ENCODE measurements at places on chromosomes 11 and 22.

DNA sequence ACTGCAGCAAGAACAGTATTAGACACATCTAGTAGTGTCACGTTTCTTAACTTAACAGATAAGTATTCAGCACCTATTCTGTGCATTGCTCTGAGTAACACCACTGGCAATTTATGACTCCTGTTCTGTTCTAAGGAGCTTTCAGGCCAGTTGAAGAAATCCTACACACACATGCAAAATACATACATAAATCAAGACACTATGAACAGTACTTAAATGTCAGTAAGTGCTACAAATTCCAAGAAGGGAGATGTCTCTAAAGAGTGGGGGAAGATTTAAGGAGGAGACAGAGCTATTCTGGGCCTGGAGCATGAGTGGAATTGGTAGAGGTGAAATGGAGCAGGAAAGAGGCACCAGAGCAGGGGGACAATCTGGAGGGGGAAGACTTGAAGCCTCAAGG lies 46.2 kb upstream of the CLMP start:
- no peak for DNase-seq

GRCh38 chr11:95727620-95728019 lies 62.0 kb downstream of the FAM76B start:
- DNase-seq = no peak

DNA sequence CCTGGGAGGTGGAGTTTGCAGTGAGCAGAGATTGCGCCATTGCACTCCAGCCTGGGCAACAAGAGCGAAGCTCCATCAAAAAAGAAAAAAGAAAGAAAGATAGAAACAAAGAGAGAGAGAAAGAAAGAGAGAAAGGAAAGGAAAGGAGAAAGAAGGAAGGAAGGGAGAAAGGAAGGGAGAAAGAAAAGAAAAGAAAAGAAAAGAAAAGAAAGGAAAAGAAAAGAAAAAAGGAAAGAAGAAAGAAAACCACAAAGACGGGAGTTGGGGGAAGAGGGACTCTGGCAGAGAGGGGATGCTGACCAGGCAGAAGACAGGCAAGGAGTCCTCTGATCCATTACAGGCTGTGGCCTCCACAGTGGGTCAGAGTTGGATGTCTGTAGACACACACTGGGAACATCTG lies 18.8 kb upstream of the SLCO2B1 start:
- no peak for DNase-seq

DNA sequence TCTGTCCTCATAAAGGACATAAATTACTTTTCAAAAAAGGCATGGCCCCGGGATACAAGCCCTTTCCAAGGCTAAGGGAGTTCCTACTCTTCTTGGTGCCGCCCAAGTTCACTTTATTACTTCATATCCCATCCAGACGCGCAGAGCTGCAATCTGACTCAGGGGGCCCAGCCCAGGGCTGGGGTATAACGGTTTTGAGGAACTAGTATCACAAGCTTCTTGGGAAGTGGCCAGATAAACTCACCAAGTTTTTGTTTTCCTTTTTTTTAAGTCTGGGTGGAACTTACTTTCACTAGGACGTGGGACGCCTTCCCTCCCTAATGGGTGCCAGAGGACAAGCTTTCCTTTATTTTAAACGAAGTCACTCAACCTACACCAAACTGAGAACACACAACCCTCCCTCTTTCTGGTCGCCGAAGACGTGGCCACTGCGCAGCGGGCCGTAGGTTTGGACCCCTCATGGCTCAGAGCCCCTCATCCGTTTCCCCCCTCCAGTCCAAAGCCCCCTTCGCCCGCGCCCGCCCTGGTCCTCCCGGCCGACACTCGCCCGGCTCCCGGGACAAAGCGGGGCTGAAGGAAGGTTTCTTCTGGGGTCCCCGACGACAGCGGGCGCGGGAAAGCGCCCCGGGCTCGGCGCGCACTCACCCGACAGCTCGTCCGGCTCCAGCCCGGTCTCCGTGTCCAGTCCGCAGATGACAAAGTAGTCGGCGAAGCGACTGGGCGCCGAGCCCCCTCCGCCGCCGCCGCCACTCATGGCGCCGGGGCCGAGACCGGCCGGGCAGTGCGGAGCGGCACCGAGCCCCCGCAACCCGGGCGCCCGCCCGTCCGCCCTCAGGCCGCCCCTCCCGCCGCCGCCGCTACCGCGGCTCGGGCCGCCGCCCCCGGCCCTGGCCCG lies 587 bp downstream of the DENND5A start:
- DNase-seq = peak; percentile 36

DNA sequence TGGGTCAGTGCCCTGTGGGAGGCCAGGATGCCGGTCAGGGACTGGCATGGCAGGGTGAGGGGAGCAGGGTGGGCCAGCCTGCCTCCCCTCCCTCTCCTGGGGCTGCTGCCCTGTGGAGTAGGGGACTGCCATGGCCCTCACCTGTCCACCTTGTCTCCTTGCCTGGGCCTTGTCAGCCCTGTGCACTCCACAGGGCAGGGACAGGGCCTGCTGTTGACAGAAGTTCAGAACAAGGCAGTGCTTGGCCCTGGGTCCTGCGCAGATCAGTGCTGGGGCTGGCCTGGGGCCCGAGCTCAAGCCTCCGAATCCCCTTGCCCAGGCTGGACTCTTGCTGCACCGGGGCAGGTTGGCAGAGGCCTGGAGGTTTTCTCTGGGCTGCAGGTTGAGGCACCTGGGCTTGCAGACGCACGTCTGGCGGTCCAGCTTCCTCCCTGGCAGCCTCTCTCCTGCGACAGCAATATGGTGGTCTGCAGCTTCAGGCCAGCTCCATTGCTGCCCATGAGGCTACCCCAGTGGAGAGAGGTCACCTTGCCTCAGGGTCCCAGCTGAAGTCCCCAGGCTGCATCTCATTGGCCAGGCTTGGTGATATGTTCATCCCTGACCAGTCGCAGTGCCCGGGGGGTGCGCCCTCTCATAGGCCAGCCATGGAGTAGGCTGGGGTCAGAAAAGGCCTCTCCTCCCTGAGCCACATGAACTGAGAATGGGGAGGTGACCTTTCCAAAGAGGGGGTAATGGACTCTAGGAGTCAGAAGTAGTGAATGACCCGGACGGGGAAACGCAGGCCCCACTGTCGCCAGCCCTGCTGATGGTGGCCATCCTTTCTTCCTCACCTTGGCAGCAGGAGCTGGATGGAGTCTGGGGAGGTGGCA lies 21.5 kb upstream of the CHKA start:
- no peak for DNase-seq

- no peak for DNase-seq
Observed at GRCh38 chr11:3382613-3383285, 3.8 kb upstream of the ZNF195 start.

DNA sequence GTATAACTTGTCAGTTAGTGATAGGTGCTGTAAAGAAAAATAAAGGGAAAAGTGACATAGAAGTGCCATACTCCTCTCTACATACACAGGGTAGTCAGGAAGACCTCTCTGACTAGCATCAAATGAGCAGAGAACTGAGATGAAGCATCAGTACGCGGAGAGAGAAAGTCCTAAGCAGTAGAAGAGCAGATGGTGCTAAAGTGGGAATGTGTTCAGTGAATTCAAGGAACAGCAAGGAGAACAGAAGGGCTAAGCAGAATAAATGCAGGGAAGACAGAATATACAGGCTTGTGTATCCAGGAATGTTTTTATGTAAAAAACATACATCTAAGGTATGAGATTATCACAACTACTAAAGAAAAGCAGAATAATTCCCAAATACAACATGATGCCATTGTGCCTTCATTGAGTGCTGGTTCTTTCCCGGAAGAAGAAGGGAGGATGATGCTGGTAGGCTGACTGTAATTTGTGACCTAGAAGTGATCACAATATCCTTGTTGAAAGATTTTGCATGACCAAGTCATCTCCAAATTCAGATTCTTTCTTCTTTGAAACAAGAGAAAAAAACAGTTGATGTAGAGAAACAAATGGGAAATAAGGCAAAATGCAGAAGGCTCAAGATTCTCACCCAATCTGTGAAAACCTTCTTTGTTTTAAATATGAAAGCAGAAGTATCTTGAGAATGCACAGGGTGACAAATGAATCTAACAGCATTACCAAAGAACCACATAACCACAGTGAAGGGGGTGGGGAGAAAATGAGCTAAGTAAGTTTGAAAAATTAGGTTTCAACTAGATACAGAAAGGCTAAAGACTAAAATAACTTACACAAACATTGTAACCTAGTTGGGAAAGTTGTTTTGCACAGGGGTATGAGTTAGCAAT lies 20.5 kb downstream of the MRE11 start:
- DNase-seq = no peak

GRCh38 chr11:121194731-121195596 lies 93.9 kb downstream of the TECTA start:
- peak; percentile 5 for DNase-seq

DNA sequence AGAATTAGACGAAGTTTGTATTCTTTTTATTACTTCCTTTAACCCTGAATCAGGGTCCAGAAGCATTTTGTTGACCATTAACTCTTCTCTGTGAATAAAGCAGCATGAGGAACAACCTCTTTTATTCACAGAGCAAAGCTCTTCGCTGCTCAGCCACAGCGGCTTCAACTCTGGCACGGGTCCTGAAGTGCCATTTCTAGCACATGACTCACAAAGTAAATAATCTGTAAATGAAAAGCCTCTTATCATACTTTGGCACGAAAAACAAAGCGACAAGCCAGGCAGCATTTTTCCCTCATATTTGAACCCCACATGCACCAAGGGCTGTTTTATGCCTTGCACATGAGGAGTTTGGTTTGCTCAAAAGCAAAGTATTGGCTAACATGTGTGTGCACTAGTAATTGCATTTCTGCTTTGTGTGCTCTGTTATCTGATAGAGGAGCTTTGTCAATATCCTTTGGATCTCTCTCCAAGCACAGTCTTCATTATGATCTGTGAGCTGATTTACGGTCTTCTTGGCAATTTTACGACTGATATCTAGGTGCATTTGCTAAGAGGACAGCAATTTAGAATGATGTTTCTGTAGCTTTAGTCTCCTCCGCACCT lies 33.0 kb upstream of the APOBEC3A start:
- no peak for DNase-seq

- DNase-seq = no peak
Observed at GRCh38 chr11:105392556-105392955, 217.3 kb upstream of the GRIA4 start.

- no peak for DNase-seq
Observed at GRCh38 chr11:72635933-72636332, 38.3 kb downstream of the PDE2A start.

- DNase-seq = no peak
Observed at GRCh38 chr11:41382927-41383326, 76.5 kb downstream of the LRRC4C start.

GRCh38 chr11:61297746-61298145 lies 2.6 kb upstream of the VWCE start:
- DNase-seq = no peak

GRCh38 chr11:116939499-116939898 lies 102.1 kb upstream of the APOA1 start:
- DNase-seq = no peak

DNA sequence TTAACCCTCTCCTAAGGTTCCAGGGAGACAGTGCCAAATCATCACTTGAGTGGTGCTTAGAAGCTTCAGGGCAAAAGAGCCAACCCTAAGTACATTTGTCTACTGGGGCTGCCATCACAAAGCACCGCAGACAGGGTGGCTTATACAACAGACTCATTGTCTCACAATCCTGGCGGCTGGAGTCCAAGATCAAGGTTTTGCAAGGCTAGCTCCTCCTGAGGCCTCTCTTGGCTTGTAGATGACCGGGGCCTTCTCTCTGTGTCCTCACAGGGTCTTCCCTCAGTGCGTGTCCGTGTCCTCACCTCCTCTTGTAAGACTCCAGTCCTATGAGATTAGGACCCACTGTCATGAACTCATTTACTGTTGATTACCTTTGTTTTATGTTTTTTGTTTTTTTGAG lies 34.1 kb upstream of the CD81 start:
- no peak for DNase-seq

DNA sequence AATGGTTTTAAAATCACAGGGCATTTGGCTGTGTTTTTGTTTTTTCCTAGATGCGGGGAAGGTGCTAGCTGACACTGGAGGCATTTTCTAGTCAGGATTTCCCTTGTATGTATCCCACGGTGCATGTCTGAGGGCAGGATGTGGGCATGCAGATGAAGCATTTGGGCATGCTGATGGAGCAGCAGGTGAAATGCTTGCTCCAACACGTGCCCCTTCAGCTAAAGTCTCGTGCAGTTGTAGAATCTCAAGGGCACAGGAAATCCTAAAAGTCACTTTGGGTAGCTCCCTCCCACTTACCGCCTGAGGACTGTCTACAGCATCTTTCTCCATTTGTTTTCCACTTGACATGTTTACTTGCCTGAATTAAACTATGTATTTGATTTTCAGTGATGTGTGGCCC lies 429.4 kb upstream of the B3GAT1 start:
- DNase-seq = no peak

GRCh38 chr11:112478806-112479205 lies 218.1 kb upstream of the PLET1 start:
- no peak for DNase-seq
